Dermis blood vessel endothelial cell (primary cell): ENCODE measurements at places on chromosomes 3 and 15. TPM values are rescaled to one million over a fixed set of nuclear protein-coding genes. Genes with fewer than 3 reads are reported as not detected.

The ARL14 gene
- total RNA-seq, result not detected in 2 replicates

The KIF15 gene
- total RNA-seq, result 7.5 and 21.2 TPM in 2 replicates

The SMCO1 gene
- total RNA-seq, result not detected in 2 replicates

The RASGRP1 gene
- total RNA-seq, result 0.37 and 0.51 TPM in 2 replicates

The MCF2L2 gene
- total RNA-seq, result 0.34 and 0.84 TPM in 2 replicates

The HAPLN3 gene
- total RNA-seq, result 52.2 and 95.6 TPM in 2 replicates
